ENCODE measurements at places on chromosomes 4 and X. TPM values are rescaled to one million over a fixed set of nuclear protein-coding genes. Genes with fewer than 3 reads are reported as not detected.

Gene UCP1
- not detected for total RNA-seq

Gene TTC29
- total RNA-seq = not detected

Gene TMEM255A
- total RNA-seq = 0.76 TPM

Gene TMEM271
- total RNA-seq = not detected

Gene RIPPLY1
- not detected for total RNA-seq

Gene ALPK1
- 16.3 TPM for total RNA-seq

Gene MTMR1
- 37.6 TPM for total RNA-seq

Gene CXorf49
- total RNA-seq = not detected

Gene NWD2
- not detected for total RNA-seq

All from CD4-positive, alpha-beta memory T cell (primary cell).